ENCODE measurements at places on chromosomes 12 and 14. TPM values are rescaled to one million over a fixed set of nuclear protein-coding genes. Genes with fewer than 3 reads are reported as not detected.
A peak's percentile ranks its signal among the peaks of the same experiment; 100 is the strongest.

The SLC6A15 gene
- total RNA-seq = not detected

The ASIC1 gene
- 1.6 TPM for total RNA-seq

The OTX2 gene
- total RNA-seq = not detected

The STYK1 gene
- total RNA-seq = 0.57 TPM

The RBP5 gene
- not detected for total RNA-seq

The SRGAP1 gene
- total RNA-seq = 0.38 TPM

The RESF1 gene
- total RNA-seq = 288 TPM

The CFAP73 gene
- total RNA-seq = not detected

The PPHLN1 gene
- 70.8 TPM for total RNA-seq

The SLC22A17 gene
- 14.7 TPM for total RNA-seq

The CCDC59 gene
- 45.1 TPM for total RNA-seq

The HDAC7 gene
- total RNA-seq = 165 TPM

The CCND2 gene
- 172 TPM for total RNA-seq

The NDRG2 gene
- total RNA-seq = 28.0 TPM

The ARL6IP4 gene
- total RNA-seq = 216 TPM

The NGB gene
- not detected for total RNA-seq

The KRT79 gene
- not detected for total RNA-seq

- no peaks in the 10 kb centered on the region for H3K36me3 ChIP-seq
- H3K27ac ChIP-seq = no peak overlapping the region
- no peaks in the 10 kb centered on the region for H3K27me3 ChIP-seq
- H3K4me3 ChIP-seq = no peak overlapping the region
- DNase-seq = no peak
Measured at GRCh38 chr14:66487164-66487563, 993 bp downstream of the CCDC196 start.

DNA sequence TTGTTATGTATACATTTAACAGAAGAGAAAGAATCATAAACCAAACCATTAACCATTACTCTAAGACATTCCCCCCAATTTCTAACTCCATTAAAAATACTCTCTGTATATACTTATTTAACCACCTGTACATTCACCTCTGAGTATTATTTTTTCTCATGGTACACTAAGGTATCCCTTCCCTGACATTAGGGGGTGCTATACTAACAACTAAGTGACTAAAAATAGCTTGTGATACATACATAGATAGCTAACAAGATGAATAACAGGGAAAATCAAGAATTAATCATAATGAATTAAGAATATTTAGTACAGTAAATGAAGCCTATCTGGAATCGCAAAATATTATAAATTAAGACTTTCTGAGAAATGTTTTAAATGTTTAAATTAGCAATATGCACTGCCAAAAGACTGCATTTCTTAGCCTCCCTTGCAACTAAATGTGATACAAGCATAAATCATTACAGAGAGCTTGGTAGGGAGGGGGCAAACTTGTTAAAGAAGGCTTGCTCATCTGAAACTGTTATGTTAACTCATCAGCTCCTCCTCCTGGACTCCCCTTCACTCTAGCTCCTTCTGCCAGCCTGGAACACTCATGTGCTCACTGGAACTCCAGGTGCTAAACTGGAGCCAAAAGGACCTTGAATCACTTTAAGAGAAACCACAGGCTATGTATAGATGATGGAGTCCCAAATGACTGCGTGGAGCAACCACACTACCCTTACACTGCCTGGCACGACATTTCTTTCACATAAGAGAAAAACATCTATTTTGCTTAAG is 14.9 kb downstream of the C2CD5 start:
- H3K27ac ChIP-seq = no peak overlapping the region
- H3K4me3 ChIP-seq = no peak overlapping the region
- DNase-seq = no peak
- peaks cover 45% of the 10 kb centered on the region for H3K36me3 ChIP-seq

DNA sequence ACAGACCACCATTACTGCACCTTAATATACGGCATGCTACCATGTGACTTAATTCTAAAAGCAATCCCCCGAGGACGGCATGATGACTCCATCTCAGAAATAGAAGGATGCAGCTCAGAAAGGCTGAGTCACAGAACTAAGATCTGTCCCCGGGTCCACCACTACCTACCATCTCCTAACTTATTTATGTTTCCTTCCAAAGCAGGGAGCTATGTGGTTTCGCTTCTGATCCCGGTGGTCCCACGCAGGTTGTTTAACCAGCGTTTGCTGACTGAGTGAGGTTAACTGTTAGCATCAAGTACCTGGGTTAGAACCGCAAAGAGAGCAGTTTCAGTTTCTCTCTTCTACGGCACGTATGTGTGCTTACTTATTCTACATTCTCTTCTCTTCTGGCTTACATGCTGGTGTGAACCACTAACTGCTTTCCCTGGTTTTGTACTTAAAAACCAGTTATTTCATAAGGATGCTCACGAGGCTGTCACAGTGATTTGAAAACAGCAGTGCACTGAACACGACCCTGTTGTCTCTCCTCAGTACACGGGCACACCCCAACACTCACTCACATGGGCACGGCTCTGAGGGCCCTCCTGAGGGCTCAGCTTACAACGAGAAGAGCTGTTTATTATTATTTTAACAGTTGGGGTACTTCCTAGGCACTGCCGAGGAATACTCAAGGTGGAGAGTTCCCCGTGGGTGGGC is 66.7 kb downstream of the CCDC88C start:
- H3K36me3 ChIP-seq = peaks cover 8% of the 10 kb centered on the region
- peak overlapping the region; percentile 55 for H3K4me3 ChIP-seq
- DNase-seq = peak; percentile 46
- peak overlapping the region; percentile 87 for H3K27ac ChIP-seq
- no peaks in the 10 kb centered on the region for H3K27me3 ChIP-seq
- H3K4me1 ChIP-seq = peaks cover 51% of the 10 kb centered on the region

GRCh38 chr14:100147181-100147631 is 12.2 kb downstream of the DEGS2 start:
- DNase-seq = peak; percentile 67
- H3K27ac ChIP-seq = peak overlapping the region; percentile 34
- H3K27me3 ChIP-seq = no peaks in the 10 kb centered on the region

DNA sequence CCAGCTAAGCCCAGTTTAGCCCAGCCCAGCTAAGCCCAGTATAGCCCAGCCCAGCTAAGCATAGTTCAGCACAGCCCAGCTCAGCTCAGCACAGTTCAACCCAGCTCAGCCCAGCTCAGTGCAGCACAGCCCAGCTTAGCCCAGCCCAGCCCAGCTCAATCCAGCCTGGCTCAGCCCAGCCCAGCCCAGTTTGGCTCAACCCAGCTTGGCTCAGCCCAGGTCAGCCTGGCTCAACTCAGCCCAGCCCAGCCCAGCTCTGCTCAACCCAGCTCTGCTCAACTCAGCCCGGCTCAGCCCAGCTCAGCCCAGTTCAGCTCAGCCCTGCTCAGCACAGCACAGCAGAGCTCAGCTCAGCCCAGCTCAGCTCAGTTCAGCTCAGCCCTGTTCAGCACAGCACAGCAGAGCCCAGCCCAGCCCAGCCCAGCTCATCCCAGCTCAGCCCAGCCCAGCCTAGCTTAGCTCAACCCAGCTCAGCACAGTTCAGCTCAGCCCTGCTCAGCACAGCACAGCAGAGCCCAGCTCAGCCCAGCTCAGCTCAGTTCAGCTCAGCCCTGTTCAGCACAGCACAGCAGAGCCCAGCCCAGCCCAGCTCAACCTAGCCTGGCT is 330.9 kb downstream of the TMEM121 start:
- H3K4me3 ChIP-seq = peak overlapping the region; percentile 17
- H3K4me1 ChIP-seq = peaks cover 75% of the 10 kb centered on the region
- H3K27me3 ChIP-seq = no peaks in the 10 kb centered on the region

DNA sequence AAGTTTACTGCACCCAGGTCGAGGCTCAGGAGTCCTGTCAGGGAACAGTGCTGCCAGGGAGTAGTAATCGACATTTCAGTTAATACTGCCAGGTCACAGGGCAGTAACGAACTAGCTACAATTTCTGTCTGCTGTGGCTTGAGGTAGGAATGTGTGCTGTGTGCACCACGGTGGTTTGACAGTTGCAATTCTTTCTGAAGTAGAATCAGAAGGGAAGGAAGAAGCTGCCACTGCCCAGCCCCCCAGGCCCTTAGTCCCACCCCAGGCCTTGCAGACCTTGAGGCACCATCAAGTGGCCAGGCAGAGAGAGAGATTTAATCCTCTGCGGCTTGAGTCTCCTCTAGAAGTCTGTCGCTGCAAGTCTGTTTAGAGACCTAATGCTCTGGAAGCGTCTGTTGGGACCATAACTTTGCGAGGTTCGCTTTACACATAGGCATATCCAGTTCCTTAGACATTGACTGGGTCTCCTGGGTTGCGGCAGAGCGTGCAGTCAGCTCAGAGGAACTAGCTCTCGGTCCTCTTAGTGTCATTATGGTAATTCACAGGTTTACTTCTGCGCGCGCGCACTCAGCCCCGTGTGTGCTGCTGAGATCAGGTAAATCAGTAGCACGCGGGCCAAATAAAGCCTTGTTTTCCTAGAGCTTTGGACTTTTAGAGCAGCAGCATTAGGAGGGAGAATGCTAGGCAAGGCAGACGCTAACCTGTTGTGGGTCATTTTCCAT is 9.8 kb downstream of the NKX2-1 start:
- no peak overlapping the region for H3K4me3 ChIP-seq
- no peaks in the 10 kb centered on the region for H3K36me3 ChIP-seq
- peaks cover 25% of the 10 kb centered on the region for H3K27me3 ChIP-seq
- no peaks in the 10 kb centered on the region for H3K4me1 ChIP-seq
- no peak for DNase-seq
- no peak overlapping the region for H3K27ac ChIP-seq

DNA sequence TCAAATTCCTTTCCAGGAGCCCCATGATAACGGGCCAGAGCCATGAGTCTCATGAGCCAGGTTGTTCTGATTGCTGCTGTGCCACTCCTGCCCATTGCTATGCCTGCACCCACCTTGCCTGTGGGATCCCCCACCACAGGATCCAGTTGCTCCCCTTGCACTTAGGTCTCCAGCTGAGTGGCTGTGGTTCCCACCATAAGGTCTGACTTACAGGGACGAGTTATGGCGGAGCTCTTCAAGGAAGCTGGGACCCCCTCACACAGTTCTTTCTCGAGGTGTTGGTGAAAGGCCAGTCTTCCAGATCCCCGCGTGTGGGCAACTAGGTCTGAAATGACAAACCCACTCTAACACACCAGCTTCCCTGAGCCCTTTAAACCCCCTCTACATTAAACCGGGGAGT is 111.9 kb upstream of the C14orf180 start:
- H3K4me3 ChIP-seq = no peak overlapping the region
- H3K27ac ChIP-seq = no peak overlapping the region
- no peaks in the 10 kb centered on the region for H3K36me3 ChIP-seq

- no peak overlapping the region for H3K4me3 ChIP-seq
- H3K27ac ChIP-seq = no peak overlapping the region
- no peaks in the 10 kb centered on the region for H3K4me1 ChIP-seq
- no peaks in the 10 kb centered on the region for H3K27me3 ChIP-seq
Measured at GRCh38 chr12:83106873-83107272, 420.2 kb downstream of the TMTC2 start.

- no peaks in the 10 kb centered on the region for H3K36me3 ChIP-seq
- DNase-seq = no peak
- H3K27ac ChIP-seq = no peak within 1 kb of the TSS
Measured at GRCh38 chr12:48569946-48570345, at the start of gene LALBA. Gene LALBA, minus strand, starts transcription at chr12:48570046. Its CDS starts 26 bp downstream, at chr12:48570020.

- no peak overlapping the region for H3K27ac ChIP-seq
- H3K27me3 ChIP-seq = peaks cover 33% of the 10 kb centered on the region
- DNase-seq = no peak
- no peaks in the 10 kb centered on the region for H3K36me3 ChIP-seq
- H3K4me3 ChIP-seq = no peak overlapping the region
Measured at GRCh38 chr14:95339301-95339865, 19.7 kb upstream of the CLMN start.

- H3K4me1 ChIP-seq = peaks cover 13% of the 10 kb centered on the region
- no peaks in the 10 kb centered on the region for H3K36me3 ChIP-seq
- DNase-seq = no peak
- no peak overlapping the region for H3K27ac ChIP-seq
Measured at GRCh38 chr12:93673084-93673483, 4.1 kb upstream of the CRADD start.

GRCh38 chr12:130709151-130709970 is 6.7 kb downstream of the RIMBP2 start:
- H3K27ac ChIP-seq = no peak overlapping the region
- no peak for DNase-seq
- H3K4me3 ChIP-seq = no peak overlapping the region
- H3K4me1 ChIP-seq = no peaks in the 10 kb centered on the region
- no peaks in the 10 kb centered on the region for H3K36me3 ChIP-seq

DNA sequence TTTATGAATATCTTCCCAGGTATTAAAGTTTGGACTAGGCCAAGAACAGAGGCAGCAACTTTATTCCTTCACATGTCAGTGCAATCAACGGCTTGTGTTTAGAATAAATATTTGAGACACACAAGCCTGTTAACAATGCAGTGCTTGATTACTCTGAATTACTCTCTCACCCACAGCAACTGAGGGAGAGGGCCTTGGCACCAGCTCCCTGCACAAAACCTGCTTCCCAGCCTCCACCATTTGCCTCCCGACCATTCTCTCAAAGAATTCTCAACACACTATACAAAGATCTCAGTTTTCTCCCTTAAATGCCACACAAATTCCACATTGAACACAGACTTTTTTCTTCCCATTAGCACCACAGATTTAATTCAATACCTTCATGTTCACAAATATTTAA is 77.0 kb downstream of the STON2 start:
- no peak overlapping the region for H3K4me3 ChIP-seq
- DNase-seq = no peak
- no peak overlapping the region for H3K27ac ChIP-seq
- no peaks in the 10 kb centered on the region for H3K4me1 ChIP-seq
- no peaks in the 10 kb centered on the region for H3K36me3 ChIP-seq
- no peaks in the 10 kb centered on the region for H3K27me3 ChIP-seq

GRCh38 chr12:97784904-97785303 is 322.3 kb downstream of the RMST start:
- H3K36me3 ChIP-seq = no peaks in the 10 kb centered on the region
- no peaks in the 10 kb centered on the region for H3K27me3 ChIP-seq
- DNase-seq = no peak
- no peak overlapping the region for H3K27ac ChIP-seq
- no peaks in the 10 kb centered on the region for H3K4me1 ChIP-seq

DNA sequence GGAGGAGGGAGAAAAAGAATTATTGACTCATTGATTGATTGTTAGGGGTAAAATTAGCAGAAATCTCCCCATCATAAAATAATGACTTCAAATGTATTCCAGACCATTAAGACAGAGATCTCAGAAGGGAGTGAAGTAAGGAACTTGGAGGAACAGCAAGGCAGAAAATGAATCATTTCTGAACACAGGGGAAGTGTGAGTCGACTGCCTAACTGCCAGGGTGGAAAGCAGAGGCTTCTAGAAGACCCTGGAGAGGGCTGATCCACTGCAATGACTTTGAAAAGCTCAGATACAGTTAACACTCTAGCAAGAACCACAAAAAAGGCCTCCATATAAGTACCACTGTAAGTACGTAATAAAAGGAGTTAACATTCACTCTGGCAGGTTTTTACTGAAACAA is 9.7 kb downstream of the GLTP start:
- no peaks in the 10 kb centered on the region for H3K27me3 ChIP-seq
- H3K27ac ChIP-seq = no peak overlapping the region
- peaks cover 15% of the 10 kb centered on the region for H3K36me3 ChIP-seq
- H3K4me1 ChIP-seq = peaks cover 7% of the 10 kb centered on the region
- no peak for DNase-seq

Measured in T-cell (primary cell).